Inflammatory macrophage treated with lipopolysaccharide for 4 hours (primary cell): ENCODE measurements at places on chromosomes 3 and 15.

DNA sequence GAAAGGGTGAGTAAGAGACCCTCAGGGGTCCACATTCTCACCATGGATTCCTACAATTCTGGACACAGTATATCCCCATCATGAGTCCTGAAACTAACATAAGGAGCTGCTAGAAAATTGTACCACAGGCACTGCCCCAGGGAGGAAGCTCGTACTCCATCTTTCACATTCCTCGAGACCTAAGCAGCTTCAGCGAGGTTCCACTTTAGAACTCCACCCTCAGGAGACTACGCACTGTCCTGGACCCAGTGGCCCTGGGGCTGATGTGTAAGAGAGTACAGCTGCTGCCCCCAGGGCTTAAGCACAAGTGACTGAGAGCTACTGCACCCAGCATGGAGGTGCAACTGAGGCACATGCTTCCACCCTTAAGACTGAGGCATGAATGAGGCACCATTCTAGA lies 352.5 kb downstream of the ZNF385D start:
- DNase-seq = no peak

DNA sequence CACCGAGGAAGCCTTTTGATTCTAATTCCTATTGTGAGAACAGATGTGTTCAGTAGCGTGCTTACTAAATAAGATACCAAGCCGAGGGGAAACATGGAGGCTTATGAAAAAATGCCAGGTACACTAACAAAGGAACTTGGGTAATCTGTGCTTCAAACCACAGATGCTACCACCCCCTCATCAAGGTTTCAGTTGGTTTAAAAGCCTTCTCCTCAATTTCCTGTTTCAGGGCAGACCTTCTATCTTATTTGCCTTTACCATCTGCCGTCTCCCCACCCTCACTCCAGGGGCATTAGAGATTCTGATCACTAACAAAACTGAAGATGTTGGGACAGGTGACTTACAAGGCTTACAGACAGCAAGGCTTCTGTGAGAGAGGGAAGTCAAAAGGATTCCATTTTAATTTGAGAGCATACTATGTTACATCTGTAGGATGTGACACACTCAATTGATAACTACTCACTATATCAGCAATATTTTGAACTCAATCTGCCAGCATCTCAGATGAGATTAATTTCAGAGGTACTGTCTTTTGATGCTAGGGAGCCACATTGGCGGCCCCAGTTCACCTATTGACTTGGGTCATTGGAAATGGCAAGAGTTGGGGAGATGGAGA lies 60.6 kb upstream of the PLCL2 start:
- DNase-seq = no peak

DNA sequence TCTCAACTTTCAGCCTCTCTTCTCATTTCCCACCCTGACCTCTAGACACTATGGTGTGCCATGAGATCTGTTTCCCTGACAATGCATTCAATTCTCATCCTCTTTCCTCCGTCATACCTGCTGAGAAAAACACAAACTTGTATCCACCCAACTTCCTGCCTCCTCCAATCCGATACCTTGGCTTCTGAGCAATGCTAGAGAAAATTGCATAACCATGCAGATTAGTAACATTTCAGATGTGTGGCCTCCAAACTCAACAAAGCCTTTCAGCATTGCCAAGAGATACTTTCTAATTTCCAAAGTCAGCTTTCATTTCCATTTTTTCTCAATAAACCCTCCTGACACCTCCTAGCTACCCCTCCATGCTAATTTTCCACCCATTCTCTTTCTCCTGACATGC lies 88.5 kb downstream of the MINAR1 start:
- DNase-seq = no peak

GRCh38 chr3:16888356-16888755 lies 3.6 kb downstream of the PLCL2 start:
- DNase-seq = peak; percentile 66

DNA sequence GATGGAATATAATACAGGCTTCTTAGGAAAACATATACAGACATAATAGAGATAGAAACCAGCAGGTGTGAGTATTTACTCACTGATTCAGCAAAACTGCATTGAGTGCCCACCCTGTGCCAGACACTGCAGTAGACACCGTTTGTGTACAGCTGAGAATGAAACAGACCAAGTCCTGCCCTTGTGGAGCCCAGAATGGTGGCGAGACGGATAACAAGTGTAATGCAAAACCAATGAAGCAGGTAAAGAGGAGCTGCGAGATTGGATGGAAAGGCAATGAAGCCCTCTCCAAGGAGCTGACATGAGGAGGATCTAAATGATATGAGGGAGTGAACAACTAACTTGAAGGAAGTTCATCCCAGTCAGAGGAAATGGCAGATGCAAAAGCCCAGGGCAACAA lies 256.4 kb downstream of the MEX3B start:
- no peak for DNase-seq

DNA sequence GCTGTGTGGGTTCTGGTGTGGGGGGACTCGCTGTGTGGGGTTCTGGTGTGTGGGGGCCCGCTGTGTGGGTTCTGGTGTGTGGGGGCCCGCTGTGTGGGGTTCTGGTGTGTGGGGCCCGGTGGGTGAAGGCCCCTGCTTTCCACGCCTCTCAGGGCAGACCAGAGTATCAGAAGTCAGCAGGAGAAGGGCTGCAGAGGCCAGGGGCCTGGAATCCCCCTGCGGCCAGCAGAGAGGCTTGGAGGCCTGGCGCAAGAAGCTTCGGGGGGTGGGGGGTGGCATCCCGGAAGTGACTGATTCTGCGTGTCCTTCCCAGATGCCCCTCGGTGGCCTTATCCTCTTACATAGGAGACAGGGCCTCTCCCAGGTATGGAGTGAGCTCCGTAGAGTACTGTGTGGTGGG lies 37.4 kb downstream of the TNK2 start:
- DNase-seq = no peak

DNA sequence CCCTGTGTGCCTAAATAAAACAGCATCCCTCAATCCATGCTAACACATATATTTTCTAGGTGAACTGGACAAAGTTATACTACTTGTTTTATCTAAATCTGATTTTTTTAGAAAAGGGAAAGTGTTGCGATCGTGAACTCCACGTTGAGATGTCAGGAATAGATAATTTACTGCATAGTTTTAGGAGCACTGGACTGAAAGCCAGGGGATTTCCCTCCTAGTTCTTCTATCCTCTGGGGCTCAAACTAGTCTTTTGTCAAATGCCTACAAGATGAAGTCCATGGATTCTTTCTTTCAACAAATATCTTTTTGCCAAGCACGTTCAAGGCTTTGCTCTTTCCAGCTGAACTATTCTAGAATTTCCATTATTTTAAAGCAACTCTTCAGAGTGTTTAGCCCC lies 617 bp upstream of the HPS3 start:
- DNase-seq = no peak

- DNase-seq = no peak
These were observed 4.1 kb downstream of the CCNDBP1 start for GRCh38 chr15:43189296-43189695.

DNA sequence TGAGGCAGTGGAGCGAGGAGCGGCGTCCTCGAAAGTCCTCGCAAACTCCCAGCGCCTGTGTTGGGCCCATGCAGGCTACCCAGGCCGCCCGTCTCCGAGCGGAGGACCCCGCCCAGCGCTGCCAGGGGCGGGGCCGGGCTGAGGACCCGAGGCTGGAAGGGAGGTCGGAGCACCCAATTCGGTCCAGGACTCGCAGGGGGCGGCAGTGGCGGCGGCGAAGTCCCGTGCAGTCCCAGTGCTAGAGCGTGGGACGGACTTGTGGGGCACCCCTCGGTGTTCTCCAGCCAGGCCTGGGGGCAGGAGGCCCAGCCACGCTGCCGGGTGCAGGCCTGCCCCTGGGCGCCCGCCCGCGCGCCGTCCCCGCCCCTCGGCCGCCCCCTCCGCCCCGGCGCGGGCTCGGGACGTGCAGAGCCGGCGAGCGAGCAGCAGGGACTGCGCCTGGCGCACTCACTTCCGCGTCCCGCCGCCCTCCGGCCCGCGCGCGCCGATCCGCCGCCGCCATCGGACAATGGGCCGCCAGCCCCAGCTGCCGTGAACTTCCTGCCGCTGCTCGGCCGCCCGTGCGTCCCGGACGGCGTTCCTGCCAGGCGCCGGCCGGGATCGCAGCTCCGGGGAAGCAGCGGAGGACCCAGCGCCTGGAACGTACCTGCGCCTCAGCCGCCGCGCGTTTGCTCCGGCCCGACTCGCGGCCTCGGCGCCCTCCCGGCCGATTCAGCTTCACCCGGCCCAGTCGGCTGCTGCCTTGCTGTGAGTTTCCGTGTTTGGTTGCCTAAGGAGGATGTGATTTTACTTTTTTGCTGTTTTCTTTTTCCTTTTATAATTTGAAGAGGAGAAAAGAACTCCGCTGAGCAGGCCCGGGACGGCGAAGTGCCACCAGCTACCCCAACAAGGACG lies 596 bp upstream of the LIMD1 start:
- peak; percentile 77 for DNase-seq

- DNase-seq = no peak
These were observed 14.1 kb downstream of the SYNM start for GRCh38 chr15:99118801-99119546.

DNA sequence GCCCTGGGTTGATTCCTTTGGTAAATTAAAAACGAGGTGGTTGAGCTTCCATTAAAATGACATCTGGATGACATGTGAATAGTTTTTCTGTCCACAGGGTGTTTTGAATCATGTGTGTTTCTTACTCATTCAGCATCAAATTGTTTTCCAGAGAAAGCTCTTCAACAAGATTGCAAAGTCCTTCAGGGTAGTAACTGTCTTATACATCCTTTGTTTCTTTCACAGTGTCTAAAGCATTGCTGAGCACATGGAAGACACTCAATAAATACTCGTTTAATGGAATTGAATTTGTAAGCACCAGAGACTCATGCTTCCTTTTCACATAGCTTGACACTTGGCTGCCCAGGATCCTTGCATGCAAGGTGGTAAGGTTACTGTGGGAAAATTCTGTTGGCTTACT lies 223.1 kb upstream of the CNTN6 start:
- no peak for DNase-seq

DNA sequence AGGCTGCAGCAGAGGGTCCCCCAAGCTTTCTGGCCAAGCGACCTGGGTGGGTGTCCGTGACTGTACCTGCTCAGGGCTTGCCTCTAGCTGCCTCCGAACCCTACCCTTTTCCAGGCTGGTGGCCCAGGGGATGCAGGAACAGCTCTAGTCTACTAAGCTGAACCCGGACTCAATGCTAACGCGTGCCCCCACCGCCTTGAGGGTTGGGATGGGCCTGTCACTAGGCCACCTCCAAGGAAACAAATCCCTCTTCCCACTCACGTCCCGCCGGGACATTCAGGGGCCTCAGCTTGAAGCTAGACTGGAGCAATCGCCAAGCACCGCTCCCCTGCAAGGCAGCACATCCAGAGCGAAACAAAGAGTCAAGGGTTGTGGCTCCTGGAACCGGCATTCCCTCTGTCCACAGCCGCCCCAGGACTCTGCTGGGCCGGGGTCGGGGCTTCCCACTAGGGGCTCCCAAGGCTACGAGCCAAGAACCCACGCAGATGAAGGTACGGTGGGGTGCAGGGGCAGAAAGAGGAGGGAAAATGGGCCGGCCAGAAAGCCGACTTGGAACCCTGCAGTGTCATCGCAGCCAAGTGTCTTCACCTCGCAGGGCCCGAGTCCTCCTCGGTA lies 2.9 kb downstream of the FBXL22 start:
- no peak for DNase-seq

DNA sequence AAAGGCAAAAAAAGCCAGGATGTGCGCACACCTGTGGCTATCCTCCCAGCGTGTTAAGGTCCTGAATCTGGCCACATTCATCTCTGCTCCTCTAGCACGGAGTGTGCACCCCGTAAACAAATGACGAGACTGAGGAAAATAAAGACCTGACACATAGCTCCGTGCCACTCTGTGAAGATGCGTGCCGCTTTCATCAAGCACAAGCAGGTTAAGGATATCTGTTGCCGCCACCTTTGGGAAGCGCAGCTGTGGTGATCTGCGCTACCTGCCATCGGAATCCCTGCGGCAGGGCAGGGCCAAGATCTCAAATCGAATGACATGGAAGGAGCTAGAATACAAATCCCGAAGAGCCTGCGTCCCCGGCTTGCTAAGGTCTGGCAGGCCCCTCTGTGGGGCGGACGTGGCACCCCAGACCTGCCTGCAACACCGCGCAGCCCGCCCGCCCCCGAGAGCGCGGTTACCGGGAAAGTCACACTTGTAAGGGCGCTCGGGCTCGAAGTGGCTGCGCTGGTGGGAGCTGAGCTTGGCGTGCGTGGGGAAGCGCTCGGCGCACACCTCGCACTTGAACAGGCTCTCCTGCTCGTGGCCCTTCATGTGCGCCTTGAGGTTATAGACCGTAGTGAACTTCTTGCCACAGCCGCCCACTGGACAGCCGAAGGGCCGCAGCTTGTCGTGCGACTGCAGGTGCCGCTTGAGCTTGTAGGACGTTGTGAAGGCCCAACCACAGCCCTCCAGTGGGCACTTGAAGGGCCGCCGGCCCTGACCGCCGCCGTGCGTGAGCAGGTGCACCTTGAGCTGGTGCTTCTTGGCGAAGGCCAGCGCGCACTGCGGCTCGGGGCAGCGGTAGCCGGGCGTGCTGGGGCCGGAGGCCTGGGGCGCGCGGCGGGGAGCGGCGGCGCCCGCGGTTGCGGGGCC lies 936 bp downstream of the ZXDC start:
- DNase-seq = peak; percentile 52

DNA sequence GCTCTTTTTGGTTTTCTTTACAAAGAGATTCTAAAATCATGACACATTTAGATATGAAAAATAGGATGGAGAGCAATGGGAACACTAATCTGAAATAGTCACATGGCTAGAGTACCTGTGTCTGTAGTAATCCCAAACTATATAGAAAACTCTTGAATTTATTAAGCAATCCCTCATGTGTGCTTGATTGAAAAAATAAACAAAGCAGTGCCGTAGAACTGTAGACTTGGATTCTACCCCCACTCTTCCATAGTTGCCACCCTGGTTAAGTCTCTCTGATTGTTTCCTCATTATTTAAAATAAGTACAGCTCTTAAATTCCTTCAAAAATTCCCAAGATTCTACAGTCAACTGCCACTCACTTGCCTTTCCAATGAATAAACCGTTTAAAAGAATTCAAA lies 58.9 kb upstream of the ACTC1 start:
- no peak for DNase-seq

DNA sequence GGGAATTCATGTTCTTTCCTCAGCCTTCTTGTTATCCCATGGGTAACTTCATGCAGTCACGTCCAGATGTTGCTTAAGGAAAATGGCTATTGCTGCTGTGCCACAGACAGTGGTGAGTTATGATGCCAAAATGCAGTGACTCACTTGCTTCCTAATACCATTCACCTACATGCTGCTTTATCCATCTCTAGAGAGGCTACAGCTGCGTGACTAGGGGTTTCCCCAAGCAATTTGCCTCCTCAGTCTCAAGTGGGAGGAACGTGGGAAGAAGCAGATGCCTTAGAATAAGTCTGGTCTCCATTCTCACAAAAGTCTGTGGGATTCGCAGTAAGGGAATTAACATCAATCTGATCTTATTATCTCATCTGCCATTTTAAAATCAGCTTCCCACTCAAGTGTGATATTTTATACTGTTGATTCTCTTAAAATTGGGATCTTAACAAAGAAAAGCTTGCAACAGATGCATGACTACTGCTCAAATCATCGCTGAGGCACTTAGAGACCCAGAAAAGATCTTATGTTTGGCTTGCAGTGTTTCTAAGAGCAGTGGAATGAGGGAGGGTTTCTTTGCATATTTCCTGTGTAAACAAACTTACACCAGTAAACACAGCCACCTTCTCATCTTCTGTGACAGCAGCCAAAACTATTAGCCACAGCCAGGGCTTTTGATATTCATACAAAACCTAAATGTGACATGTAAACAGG lies 62.0 kb upstream of the ACP3 start:
- peak; percentile 62 for DNase-seq
